ENCODE measurements at places on chromosomes 12 and 14.

GRCh38 chr12:7142056-7142644 is 12.0 kb downstream of the CLSTN3 start:
- DNase-seq = no peak

- no peak for DNase-seq
Measured at GRCh38 chr12:40039598-40039997, 66.3 kb downstream of the SLC2A13 start.

- no peak for DNase-seq
Measured at GRCh38 chr12:107330831-107331431, 237.6 kb upstream of the CRY1 start.

GRCh38 chr12:103817791-103818190 is 23.2 kb downstream of the NT5DC3 start:
- DNase-seq = no peak

DNA sequence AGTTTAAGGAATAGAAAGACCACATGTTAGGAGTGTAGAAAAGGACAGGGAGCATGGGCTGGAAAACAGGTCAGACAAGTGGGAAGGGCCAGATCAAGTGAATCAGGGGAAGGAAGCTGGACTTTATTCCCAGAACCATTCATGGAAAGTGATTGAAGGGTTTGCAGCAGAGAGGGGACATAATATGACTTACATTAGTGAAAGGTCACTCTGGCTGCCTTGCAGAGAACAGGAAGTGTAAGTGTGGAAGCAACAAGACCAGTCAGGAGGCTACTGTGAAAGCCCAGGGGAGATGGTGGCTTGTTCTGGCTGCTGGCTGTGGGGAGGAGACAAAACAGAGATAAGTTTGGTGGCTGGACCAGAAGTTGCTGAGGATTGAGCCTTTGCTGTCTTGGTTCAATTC is 69.1 kb downstream of the VCPKMT start:
- no peak for DNase-seq

GRCh38 chr14:67319142-67319541 is 40.5 kb downstream of the ATP6V1D start:
- no peak for DNase-seq

DNA sequence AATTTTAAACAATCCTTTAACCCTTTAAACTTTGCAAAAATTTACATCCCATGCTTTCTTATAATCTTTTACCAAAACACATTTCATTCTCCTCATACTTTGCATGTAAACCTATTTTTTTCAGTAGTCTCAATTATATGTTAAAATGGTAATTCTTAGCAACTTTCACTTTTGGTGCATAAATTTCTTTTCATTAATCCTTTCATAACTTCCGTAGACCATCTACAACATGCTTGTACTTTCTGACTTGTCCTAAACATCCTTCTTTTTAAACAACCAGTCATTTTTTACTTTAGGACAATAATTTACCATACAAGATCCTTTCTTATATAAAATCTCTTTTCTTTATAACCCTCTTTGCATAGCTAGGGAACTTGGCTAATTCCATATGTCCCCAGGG is 19.5 kb downstream of the CCDC91 start:
- DNase-seq = no peak

DNA sequence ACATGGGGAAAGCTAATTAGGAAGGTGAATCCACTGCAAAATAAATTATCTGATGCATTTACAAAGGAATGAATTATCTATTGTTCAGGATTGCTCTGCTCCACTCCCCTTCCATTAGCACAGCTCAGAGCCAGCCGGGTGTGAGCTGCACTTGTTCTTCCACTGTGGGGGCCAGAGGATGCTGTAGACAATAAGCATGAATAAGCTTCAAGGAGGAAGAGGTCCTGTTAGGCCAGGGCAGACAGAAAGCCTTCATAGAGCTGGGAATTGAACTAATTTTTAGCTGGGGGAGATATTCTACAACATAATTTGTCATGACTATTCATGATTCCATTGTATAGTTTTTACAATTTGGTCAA is 137.6 kb upstream of the MAX start:
- no peak for DNase-seq

DNA sequence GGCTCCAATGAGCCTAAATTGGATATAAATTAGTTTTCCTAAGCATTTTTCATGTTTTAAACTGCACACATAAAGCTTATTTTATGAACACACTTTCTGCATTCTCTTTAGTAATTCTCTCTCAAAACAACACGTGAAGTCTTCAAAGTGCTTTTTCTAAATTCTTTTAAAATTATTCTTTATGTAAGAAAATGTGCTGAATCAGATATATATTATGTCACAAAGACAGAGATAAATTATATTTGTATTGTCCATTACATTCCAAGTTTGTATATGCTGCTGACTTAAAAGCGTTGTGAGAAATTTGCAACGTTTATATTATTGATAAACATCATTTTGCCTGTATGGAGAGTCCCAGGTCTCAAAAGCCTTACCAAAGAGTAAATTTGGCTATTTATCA is 465.2 kb downstream of the BCAT1 start:
- no peak for DNase-seq

DNA sequence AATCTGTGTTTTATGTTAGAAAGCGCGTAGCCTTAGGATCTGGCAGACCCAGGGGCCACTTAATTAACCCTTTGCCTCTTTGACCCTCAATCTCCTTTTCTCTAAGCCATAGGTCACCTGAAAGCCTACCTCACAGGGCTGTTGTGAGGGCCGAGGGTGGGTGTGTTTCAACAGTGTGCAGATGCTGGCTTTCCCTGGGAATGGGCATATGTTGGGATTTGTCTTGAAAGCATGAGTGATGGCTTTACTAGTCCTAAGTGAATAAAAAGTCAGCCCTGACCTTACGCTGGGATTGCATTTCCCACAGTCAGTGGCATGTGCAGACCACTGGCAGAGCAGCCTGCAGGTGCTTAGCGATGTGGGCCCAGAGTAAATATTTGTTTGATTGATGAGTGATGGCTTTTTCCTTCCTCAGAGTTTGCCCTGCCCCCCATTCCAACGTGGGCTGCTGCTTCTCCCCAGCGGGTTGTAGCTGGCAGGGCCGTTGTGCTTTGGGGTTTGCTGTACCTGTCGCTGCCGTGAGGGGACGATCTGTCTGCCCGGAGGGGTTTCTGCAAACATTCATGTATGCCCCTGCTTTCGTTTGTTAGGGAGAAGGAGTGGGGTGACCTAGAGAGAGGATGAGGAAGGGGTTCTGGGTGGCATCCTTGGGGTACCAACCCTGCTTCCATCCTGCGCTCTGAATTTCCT is 31.5 kb downstream of the MEG3 start:
- DNase-seq = no peak

DNA sequence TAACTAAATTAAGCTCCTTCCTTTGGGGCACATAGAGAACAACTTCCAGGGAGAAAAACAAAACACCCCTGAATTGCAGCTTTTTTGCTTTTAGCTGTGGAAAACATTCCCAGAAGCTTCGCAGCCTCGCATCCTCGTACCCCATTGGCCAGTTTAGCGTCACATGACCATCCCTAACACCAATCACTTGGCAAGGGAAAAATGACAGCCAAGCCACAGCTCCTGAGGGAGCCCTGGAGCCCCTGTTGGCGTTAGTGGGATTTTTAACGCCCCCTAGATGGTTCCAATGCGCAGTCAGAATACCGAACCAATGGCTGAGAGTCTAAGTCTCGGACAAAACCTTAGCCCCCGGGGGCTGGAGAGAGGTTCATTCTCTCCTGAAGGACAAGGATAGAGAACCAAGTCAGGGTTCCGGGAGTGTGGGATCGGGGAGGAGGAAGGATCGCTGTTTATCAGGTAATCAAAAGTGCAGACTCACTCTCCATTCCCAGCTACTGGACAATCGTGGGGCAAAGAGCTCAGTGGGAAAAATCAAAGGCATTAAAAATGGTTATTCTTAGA is 135.6 kb upstream of the HIF1A start:
- no peak for DNase-seq

- no peak for DNase-seq
Measured at GRCh38 chr12:41850046-41850445, 294.6 kb downstream of the GXYLT1 start.

- DNase-seq = no peak
Measured at GRCh38 chr14:33103489-33103888, 164.8 kb downstream of the NPAS3 start.

- no peak for DNase-seq
Measured at GRCh38 chr12:89928467-89928866, 219.8 kb upstream of the ATP2B1 start.

GRCh38 chr12:71430756-71431155 is 8.8 kb upstream of the LGR5 start:
- no peak for DNase-seq

- DNase-seq = no peak
Measured at GRCh38 chr14:103139132-103140025, 16.1 kb downstream of the TNFAIP2 start.

GRCh38 chr12:120598674-120599463 is 17.7 kb upstream of the POP5 start:
- DNase-seq = no peak

GRCh38 chr14:67557656-67558055 is 24.6 kb downstream of the PLEKHH1 start:
- no peak for DNase-seq

GRCh38 chr14:53792909-53793308 is 163.7 kb downstream of the BMP4 start:
- no peak for DNase-seq

DNA sequence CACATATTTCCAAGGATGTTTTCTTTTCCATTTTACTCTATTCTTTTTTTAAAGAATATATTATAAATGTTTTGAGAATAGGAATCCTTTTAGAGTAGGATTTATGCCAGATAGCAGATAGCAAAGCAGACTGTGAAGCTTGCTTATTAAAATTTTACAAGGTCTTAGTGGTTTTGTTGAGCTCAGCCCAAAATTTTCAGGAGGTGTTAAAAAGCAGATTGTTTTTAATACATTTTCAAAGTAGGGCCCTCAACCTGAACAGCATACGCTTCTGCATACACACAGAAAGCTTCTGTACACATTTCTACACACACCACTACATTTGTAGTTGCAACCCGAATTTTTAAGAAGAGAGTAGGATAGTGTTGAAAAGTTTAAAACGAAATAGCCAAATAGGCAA is 151.0 kb downstream of the EPS8 start:
- DNase-seq = no peak

GRCh38 chr14:54189748-54190354 is 207.0 kb upstream of the CDKN3 start:
- no peak for DNase-seq

DNA sequence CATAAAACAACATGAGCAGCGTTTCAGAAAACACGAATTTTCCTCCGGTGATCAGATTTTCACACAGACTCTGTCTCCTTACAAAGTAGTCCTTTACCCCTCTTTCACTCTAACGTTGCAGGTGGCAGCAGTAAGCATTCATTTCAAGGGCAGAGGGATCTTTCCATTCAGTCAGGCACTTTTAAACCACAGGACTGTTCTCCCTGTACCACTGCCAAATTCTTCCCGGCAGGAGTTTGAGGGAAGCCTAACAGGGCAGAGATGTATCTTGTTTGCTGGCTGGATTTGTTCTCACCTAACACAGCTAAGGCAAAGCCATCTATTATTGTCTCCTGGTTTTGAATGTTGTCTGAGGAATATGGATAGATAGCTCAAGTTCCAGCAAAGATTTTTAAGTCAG is 1187.3 kb upstream of the SEL1L start:
- no peak for DNase-seq

DNA sequence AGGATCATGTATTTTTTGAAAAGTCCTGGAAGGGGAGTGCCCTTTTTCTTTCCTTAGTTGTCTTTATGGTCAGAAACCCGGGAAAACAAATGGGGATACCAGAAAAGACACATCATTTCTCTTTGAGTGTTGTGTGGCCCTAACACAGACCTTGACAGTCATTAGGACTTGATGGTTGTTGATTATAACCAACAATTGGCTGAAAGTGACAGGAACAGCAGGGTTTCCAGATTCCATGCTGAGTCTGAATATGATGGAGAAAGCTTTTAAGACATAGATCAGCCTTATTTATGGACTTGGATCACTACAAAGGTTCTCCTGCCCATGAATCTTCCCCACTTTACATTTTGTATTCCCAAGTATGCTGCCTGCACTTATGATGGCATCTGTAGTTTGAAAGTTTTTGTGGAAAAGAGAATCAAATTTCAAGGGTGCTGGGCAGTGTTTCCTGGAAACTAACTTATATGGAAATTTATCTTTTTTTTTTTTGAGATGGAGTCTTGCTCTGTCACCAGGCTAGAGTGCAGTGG is 30.4 kb downstream of the POLR3B start:
- DNase-seq = no peak

DNA sequence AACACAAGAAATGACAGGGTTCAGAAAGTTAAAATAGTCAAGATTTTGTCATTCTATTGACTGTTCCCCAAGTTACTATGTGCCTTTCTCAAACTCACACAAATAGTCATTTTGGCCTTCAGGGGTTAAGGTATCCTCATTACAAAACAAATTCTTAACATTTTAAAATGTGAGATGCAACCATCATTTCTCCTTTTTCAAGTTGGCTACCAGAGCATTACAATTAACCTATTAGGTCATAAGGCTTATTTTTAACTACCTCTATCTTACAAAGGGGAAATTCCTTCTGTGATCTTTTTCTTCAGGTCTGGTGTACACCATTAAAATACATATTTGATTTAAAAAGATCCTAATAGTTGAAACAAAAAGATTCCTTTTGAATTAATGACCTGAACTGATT is 61.2 kb downstream of the SLC38A1 start:
- no peak for DNase-seq

GRCh38 chr14:89625731-89626232 is 208.7 kb upstream of the FOXN3 start:
- no peak for DNase-seq

DNA sequence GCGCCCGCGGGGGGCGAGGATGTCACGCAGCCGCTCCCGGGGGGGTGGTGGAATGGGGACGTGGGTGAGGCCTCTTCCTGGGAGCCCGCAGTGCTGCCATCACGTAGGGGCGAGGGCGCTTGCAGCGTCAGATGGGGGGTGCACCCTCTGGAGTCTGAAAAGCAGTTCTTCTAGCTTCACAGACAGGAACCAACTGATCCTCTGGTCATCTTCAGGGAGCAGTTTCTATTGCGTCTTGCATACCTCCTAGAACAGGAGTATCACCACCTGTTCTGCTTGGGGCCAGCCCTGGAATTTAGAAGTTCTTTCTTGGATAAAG is 36.9 kb upstream of the PRIMA1 start:
- DNase-seq = no peak

DNA sequence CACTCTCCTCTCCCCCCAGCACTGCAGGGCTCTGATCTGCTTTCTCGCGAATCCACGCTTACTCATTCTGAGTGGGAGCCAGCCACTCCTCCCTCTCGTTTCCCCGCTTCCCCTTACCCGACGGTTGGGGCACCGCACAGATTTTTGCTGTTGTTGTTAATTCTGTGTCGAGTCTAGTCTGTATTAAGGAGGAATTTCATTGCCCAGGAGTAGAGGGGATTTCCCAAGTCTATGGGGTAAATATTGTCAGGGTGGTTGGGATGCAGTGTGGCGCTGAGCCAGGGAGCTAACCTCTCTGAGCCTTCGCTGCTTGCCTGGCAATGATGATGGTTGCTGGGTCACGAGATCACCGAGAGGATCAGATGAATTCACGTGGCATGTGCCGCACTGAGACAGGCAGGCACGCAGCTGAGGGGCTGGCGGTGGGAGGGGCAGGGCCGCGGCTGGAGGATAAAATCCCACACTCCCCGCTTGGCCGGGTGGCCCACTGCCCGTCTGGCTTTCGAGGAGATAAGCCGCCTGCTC is 18.5 kb downstream of the NCOR2 start:
- DNase-seq = no peak

GRCh38 chr14:101982621-101983020 is 18.2 kb downstream of the DYNC1H1 start:
- DNase-seq = no peak

GRCh38 chr12:94495445-94496115 is 35.9 kb upstream of the CEP83 start:
- DNase-seq = no peak

Data from left renal pelvis (tissue), 4 donors.